Endothelial cell (in vitro differentiated cells): ENCODE measurements at places on chromosomes 16 and 17.

DNA sequence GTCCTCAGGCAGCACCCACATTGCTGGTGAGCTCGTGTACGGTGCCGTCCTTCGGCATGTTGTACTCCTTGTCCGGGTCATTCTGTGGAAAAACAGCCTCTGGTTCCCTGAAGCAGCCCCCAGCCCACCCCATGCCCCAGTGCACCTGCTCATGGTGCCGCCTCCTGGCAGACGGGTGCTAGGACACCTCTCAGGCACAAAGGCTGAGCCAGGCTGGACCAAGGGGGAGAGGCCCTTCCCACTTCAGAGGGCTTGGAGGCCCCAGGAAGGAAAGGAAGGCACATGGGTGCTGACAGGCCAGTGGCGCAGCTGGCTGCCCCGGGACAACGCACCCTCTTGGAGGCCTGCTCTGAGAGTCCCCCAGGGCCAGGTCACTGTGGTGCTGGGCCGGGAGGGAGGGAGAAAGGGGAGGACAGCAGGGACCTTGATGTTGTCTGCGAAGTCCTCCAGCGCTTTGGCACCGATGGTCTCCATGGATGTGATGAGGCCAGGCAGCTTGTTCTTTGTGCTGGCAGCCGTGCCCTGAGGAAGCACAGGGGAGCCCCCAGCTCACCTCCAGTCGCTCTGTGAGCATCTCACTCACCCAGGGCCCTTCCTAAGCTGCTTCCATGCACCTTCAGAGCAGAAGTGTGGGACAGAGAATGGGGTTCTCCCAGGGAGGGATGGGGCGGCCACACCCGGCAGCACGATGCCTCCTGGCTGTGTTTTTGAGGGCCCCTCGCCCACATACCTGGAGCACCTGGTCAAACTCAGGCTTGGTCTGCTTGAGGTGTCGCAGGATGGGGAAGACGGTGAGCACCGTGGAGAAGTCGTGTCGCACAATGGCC, 9.3 kb downstream of the ZACN start:
- no peak for DNase-seq

DNA sequence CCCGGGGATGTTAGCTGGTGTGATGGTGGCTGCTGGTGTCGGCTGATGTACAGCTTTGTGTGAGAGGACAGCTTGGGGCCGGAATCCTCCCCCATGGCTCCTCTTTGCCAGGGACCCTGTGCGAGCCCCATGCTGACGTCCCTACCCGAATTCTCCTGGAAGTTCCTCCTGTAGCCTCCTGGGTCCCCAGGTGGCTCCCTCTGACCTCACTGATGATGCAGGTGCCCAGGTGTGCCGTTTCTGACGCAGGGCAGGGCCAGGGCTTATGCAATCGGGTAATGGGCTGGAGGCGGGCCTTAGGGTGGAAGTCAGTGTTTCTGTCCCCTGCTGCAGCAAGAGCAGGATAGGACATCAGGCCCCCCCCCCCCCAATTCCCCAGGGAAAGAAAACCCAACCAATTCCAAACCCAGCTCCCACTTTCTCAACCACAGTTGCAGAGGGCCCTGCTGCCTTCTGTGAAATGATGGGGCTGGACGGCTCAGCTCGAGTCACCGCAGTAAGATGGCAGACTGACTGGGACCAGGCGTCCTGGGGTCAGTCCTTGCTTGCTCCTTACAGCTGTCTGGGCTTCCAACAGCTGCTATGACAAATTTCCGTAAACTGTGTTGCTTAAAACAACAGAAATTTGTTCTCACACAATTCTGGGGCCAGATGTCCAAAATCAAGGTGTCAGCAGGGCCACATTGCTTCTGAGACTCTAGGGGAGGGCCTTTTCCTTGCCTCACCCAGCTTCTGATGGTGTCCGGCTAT, 139.0 kb upstream of the PLCG2 start:
- DNase-seq: no peak

DNA sequence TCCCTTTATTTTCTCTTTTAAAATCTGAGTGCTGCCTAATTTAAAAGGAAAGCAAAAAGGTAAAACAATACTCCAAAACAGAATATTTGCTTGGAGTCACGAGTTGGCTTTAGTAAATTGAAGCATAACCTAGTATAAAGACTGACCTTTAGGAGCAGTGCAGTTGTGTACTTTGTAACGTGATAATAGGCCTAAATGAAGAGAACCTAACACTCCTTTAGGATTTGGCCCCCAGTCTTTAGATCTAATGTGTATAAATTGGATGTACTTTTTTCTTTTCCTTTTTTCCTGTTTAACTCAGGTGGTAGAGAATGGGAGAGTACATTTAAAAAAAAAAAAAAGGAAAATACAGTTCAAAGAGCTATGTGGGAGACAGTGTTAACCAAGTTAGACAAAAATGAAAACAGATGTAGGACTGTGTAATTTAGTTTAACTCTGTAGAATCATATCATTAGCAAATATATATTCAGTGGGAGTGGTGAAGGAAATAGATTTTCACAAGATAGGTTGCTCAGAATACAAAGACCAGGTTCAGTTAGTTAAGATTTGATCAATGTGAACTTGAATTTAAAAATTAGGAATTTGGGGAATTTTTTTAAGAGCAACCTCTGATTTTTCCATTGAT, 16.8 kb downstream of the CPD start:
- no peak for DNase-seq

DNA sequence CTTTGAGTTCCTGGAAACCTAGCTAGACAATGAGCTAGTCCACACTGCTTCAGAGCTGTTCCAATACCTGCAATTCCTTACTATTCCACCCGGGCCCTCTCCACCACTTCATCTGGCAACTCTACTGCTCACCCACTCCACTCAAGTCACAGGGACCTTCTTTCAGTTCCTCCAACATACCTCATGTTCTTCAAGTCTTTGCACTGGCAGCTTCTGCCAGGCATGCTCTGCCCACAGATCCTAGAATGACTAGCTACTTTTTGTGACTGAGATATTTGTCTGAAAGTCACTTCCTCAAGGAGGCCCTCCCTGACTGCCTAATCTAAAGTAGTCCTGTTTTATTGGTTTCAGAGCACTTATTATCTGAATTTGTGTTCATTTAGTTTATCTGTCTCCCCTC, 86.4 kb downstream of the TEX14 start:
- DNase-seq: no peak

GRCh38 chr16:66939366-66939765, 4.0 kb downstream of the CES2 start:
- no peak for DNase-seq

DNA sequence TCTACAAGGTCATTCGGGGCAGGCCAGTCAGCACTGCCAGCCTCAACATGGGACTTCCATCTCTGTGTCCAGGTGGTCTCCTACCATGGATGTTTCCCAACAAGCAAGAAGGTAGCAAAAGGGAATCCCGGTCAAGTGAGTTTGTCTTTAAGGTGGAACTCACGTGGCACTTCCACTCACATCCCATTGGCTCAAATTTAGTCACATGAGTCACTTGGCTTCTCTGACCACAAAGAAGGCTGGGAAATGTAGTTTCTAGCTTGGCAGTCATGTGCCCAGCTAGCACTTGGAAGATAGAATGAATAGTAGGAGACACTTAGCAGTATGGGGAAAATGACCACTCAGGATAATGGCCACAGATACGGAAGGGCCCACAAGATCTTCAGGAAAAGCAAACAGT, 106.6 kb downstream of the AIPL1 start:
- DNase-seq: no peak

DNA sequence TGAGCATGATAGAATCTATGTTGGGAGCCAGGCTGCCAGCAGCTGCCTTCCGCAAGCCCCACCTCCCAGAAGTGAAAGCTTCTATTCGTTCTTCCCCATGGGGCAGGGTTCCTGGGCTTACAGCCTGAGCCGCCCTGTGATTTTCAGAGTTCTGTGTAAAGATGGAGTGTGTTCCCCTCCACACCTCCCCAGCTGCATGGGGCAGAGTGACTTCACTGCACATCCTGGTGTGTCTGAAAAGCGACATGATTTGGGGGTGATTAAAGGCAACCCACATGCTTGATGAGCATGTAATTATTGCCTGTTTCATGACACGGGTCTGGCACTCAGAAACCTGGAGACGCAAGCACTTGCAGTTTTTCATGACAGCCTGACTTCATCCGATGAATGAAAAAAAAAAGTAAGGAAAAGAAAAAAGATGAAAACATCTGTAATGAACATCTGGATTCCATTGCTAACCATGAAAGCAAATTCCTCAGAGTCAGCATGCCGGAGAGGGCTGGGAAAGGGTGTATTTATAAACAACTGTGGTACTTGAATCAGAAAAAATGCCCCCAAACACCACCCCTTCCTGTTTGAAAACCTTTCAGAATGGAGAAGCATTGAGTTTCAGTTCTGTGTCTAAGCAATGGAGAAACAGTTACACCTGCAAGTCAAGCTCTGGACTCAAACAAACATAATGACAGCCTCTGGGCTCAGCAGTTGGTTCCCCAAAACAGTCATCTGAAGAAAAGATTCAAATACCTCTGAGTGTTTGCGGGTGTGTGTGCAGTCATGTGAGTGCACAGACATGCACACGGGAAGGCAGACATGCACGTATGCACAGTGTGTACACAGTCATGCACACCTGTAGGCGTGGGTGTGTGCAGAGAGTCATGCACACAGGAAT, 266.0 kb downstream of the ENGASE start:
- DNase-seq: no peak

GRCh38 chr16:86419518-86419917, 90.8 kb upstream of the FOXF1 start:
- no peak for DNase-seq

DNA sequence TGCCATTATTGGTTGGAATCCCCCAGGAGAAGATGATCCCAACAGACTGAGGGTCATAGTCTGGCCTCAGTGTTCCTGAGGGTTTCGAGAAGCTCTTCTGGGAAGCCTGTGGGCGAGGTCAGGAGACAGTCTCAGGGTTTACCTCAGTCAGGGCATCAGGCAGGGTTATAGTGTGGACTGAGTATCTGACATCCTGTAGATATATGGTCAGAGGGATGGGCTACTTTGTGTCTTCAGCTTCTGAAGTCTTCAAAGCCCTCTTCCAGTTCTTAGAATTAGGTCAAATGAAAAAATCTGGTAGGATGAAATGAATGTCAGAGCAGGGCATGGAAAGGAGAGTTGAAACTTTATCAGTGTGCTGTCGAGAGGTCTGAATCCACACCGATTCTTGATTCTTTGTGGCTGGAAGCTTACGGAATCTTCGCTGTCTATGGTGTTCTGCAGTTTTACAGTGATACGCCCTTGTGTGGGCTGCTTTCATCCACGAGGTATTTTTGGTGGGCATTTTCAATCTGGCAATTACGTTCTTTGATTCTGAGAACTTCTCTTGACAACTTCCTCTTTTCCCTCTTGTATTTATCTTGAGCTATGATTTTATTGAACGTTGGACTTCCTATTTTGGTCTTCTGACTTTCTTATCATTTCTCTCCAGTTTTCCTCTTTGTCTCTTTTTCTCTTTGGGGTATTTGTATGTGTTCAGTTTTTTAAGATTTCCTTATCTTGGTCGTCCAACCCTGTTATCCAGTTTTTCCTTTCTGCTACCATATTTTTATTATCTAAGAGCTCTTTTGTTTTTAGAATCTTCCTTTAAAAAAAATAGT, 30.4 kb downstream of the BPTF start:
- no peak for DNase-seq

- DNase-seq: no peak
Observed at GRCh38 chr16:48133455-48134211, 22.2 kb downstream of the ABCC12 start.

DNA sequence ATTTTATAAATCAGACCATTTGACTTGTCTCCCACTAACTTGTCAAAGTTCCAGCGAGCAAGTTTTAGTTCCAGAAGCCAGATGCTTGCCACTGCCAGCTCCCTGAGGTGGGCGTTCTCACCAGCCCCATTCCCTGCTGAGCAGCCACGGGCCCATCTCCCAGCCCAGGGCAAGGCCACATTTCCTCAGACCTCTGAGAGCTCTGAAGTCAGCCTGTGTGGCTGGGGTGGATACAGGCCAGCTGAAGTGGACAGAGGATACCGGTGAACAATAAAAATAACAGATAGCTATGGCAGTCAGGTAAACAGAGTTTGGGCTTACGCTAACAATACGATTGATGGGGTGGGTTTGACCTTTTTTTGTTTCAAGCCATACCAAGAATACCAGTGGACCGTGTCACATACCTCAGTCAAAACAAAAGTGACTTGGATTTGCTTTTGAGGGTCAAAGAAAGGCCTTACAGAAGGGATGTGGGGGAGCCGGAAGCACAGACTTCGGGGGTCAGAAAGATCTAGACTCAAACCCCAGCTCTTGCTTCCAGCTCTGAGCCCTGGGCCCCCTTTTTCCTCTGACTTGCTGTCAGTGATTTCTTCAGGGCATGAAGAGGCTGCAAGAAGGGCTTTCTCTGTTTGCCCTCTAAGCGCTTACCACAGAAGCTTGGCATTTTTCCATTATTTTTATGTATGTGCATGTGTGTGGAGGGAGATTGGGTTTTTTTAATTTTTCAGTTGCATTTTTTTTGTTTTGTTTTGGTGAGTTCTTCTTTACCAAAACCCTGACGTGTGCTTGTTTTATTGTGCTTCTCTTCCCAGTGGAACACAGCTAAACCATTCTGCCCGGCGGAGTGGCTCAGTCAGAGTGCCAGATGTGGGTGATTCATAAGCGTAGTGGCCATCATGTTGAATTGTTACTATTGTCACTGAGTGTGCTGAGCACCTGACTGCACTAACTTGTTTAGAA, 109.9 kb downstream of the GNAO1 start:
- no peak for DNase-seq

- DNase-seq: no peak
Observed at GRCh38 chr17:43818966-43819365, 14.0 kb downstream of the MPP3 start.

DNA sequence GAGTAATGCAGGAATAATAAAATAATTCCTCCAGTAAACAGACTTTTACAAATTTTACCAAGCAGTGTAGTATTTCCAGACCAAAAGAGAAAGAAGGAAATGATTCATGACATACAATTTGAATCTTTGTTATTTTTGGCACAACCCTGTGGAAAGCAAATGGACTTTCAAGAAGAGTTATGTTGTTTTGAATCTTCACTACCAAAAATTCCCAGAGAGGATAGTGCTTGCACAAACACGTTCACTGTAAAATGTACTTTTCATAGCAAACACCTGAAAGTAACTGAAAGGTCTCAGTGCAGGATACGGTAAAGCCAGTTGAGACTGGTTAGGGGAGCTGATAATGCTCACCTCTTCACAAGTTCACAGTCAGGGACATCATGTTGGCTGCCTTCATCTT, 107.1 kb downstream of the USP22 start:
- no peak for DNase-seq

GRCh38 chr17:31586946-31587345, 195.5 kb downstream of the RAB11FIP4 start:
- DNase-seq: no peak

DNA sequence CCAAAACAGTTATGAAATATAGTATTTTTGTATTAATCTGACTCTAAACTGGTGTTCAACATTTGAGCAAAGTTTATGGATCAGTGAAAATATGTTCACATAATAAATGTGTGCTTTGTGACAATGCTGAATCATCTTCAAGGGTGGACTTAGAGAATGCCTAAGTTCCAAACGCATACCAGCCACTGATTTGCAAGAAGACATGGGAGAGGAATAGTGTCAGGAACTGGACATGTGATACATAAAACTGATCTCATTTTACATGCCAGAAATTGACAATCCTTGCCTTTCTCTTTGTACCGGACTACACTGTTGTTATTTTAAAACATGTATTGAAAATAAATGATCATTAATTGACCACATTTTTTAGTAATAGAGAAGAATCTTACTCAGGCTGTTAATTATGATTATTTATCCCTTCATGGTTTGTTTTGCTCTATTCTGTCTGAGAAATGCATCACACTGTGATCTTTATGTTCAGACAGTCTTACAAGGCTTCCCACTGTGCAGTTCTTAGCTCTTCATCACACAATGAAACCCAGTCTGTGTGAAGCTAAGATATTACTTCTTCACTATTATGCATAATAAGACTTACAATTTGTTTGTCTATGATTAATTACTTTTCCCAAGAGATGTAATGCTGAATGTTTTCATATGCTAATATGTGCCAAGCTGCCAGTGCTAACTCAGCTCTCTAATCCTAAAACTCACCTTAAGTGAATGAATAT, 1180.6 kb upstream of the CDH8 start:
- no peak for DNase-seq
